ENCODE measurements at places on chromosomes 5 and 9. TPM values are rescaled to one million over a fixed set of nuclear protein-coding genes. Genes with fewer than 3 reads are reported as not detected.

DNA sequence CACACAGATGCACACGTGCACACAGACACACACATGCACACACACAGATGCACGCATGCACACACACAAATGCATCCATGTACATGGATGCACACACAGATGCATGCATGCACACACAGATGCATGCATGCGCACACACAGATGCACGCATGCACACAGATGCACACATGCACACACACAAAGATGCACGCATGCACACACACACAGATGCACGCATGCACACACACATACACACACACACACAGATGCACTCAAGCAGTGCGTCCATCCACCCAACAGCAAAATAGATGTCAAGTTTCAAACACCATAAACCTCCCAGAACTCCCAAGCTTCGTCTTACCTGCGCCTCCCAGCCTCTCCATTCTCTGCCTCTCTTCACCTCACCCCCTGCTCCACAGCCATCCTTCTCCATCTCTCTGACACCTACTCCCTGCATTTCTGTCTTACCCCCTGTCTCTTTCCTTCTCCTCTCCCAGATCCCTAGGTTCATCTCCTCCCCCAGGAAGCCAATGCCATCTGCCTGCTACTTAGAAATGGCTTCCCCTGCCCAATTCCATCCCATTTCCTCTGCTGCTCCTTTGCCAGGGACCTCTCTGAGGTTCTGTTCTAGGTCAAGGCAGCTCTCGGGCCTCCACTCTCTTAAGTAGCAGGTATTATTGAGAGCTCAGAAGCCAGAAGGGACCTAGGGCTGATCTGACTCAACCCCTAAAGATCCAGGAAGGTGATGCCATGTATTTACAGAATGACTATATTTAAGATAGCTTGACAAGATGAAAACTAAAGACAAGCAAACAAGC lies 297.2 kb downstream of the MED10 start:
- no peak for DNase-seq

SMIM15 gene
- total RNA-seq: 61.7 TPM

C9orf50 gene
- total RNA-seq: not detected

- DNase-seq: peak; percentile 28
Measured at GRCh38 chr5:75042522-75042921, 9.8 kb downstream of the GCNT4 start.

- DNase-seq: peak; percentile 31
Measured at GRCh38 chr5:126801174-126801991, 24.4 kb downstream of the LMNB1 start.

- DNase-seq: no peak
Measured at GRCh38 chr9:68731857-68732256, 26.8 kb downstream of the PIP5K1B start.

GRCh38 chr9:136342181-136343120 lies 15.1 kb downstream of the GPSM1 start:
- DNase-seq: no peak

- peak; percentile 80 for DNase-seq
Measured at GRCh38 chr9:105132606-105133005, 111.8 kb upstream of the SLC44A1 start.

TAF11L5 gene
- total RNA-seq: not detected

ECSCR gene
- total RNA-seq: 0.36 TPM

ZNF484 gene
- 3.9 TPM for total RNA-seq

GRCh38 chr9:6793203-6793602 lies 35.4 kb downstream of the KDM4C start:
- no peak for DNase-seq

GLDC gene
- total RNA-seq: 8.1 TPM

DNA sequence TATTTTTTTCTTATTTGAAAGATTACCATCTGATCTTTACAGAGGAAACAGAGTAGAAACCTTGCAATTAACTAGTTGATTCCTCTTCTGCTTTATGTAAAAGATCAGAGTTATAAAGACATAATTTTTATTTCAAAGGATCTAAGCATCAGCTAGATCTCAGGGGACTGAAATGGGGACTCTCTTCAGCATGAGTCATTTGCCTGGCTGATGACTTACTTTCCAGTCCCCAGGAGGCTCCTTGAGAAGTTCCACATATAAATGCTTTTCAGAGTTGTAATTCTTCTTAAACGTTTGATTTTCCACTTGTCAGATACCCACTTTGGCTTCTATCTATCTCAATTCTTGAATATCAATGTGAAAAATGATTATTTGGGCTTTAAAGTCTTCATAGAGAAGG lies 389.4 kb downstream of the RAB3C start:
- no peak for DNase-seq

SEC24A gene
- 5.6 TPM for total RNA-seq

- peak; percentile 89 for DNase-seq
Measured at GRCh38 chr5:36743891-36744772, 132.4 kb upstream of the NIPBL start.

DNA sequence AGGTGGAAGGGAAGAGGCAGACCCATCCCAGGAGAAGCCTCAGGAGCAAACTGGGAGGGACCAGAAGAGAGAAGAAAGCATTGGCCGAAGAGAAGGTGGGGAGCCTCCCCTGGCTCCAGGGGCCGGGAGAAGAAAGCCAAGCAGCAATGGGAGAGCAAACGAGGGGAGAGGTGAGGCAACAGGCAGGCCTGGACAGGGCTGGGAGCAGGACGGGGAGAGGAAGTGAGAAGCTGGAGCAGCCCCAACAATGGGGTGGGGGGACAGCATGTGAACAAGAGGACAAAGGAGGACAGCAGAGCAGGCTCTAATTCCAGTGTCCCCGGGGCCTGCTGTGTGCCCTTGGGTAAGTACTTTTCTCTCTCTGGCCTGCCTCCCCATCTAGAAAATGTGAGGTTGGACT lies 115.3 kb downstream of the PSD2 start:
- DNase-seq: no peak

- DNase-seq: no peak
Measured at GRCh38 chr5:174176511-174176910, 131.0 kb downstream of the NSG2 start.

GRCh38 chr9:135801070-135801469 lies 99.1 kb downstream of the KCNT1 start:
- DNase-seq: no peak

- peak; percentile 33 for DNase-seq
Measured at GRCh38 chr5:78005021-78005785, 229.1 kb upstream of the TBCA start.

DNA sequence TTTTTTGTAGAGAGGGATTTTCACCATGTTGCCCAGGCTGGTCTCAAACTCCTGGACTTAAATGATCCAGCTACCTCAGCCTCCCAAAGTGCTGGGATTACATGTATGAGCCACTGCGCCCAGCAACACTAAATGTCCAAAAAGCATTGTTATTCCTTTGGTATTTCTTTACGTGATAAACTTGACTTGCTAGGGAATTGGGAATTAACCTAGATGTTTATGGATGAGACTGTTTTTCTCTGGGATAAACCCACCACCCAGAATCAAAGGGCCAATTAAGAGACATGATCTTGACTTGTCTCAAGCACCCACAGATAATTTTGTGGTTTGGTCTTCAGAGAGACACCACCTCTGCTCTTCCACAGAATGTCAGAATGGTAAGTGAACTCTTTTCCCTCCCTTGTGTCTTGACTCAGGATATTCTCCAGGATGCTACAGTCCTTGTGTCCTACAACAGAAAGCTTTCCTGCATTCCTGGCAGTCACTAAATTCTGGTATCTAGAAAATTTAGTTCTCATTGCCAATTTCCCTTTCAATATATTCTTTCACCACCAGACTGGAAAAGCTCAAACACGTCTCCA lies 55.7 kb downstream of the ALDH1A1 start:
- DNase-seq: no peak

GRCh38 chr5:27083449-27084415 lies 45.3 kb upstream of the CDH9 start:
- DNase-seq: no peak

GRCh38 chr5:96940586-96940985 lies 4.7 kb downstream of the LNPEP start:
- DNase-seq: no peak

MARCHF11 gene
- not detected for total RNA-seq

DNA sequence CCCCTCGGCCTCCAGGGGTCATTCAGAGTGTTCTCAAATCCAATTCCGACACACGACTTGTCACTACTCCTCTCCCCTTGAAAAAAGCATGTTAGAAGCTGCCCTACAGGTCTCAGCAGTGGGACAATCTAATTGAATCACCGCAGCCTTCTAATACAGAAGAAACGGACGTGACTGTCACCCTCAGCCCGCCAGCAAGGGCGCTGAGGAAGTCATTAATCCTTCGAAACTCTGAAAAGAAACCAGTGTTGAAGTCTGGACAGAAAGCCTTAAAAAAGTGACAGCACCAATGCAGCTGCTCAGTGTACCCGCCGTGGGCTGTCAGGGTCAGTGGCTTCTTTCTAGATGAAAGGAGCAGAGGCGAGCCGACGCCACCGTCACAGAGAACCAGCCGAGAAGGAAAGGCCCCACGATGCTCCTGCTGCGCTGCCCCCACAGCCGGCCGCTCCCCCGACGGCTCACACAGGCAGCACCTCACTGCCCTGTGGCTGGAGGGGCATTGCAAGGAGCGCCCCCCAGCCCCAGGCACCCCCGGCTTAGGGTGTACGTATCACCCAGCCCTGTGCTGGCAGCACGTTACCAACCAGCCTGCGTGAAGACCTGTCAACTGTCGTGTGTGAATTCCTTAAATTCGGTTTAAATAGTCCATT lies 5.7 kb downstream of the BRD3OS start:
- DNase-seq: no peak

DNA sequence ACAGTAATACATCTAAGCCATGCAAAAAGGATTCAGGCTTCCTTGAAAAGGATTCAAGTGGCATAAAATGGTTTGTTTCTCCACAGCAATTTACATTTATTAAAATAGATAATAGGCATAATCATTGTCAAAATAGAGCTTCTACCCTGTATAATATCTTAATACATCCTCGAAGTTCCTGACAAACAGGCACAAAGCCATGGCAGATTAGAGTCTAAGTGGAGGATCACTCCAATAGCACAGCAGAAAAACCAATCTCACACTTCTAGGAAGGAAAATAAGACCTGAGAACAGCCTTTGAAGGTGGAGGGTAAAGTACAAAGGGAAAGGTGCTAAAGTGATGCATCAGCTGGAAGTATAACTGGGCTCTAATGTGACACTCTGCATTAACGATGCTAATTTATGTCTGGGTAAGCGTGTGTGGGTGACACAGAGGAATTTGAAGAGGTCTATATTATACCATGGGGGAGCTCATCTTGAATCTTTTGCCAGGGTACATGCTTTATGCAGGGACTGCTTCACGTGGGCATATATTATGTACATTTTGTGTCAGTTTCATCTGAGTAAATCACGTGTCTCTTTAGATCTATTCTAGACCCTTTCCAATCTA lies 28.8 kb downstream of the PPP2R2B start:
- no peak for DNase-seq

DNA sequence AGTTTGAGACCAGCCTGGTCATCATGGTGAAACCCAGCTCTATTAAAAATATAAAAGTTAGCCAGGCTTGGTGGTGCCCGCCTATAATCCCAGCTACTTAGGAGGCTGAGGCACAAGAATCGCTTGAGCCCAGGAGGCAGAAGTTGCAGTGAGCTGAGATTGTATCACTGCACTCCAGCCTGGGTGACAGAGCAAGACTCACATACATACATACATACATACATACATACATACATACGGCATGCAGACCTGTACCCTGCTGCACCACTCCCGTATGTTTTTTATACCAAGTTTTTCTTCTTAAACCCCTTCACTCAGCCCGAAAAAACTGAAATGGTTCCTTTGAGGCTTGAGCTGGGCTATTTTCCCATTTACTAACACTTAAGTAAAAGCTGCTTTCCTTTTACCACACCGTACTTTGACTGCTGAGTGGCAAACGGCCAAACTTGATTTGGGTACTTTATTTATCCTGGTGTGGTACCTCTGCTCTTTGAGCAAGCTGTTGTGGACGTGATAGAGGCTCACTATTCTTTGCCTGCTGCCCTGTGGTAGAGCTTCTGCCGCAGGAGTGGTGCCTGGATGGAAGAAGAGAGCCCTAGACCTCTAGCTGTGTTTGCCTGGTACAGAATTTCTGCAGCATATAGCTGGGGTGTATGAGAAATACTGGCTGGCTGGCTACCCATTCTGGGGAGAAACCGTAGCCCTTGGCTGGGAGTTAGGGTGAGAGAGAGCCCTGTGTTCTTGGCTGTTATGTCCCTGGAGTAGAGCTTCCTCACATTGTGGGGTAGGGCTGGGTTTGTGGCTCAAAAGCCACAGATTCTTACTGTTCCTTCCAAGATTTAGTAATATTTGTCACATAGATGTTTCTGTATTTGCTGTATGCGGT lies 19.4 kb downstream of the IPO11 start:
- no peak for DNase-seq

GRCh38 chr5:5560016-5560415 lies 137.5 kb downstream of the ICE1 start:
- no peak for DNase-seq

LCN1 gene
- not detected for total RNA-seq

FIBCD1 gene
- total RNA-seq: 8.9 TPM

ACTBL2 gene
- 0.12 TPM for total RNA-seq

GRCh38 chr9:69155341-69156030 lies 18.6 kb upstream of the TJP2 start:
- peak; percentile 78 for DNase-seq

GRCh38 chr9:86843206-86843605 lies 104.1 kb downstream of the GAS1 start:
- no peak for DNase-seq

CDO1 gene
- not detected for total RNA-seq

SPINK4 gene
- total RNA-seq: not detected

DNA sequence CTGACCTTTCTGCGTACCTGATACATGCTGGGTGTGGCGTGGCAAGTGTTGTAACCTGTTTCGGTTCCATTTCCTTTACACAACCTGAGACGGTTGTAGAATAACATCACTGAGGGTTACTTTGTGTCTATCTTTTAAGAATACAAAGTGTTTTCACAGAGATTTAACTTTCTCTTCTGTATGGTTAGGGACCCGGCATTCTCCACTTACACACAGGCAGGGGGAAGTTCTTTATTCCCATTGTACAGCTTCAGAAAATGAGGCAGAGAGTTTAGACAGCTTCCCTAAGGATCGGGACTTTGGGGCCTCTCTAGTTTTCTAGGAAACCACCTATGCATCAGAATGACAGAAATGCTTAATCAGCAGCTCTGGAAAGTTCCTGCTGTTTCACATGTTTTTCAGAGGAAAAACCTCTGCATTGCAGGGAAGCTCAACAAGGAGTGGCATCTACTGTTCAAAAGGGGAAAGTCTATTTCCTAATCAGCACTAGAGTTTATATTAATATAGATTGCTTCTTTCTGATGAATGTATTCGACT lies 41.3 kb downstream of the CAST start:
- no peak for DNase-seq

NR3C1 gene
- 13.0 TPM for total RNA-seq

HARS2 gene
- 23.3 TPM for total RNA-seq

PIP5KL1 gene
- 5.1 TPM for total RNA-seq

- peak; percentile 11 for DNase-seq
Measured at GRCh38 chr5:175195698-175196656, 248.0 kb downstream of the DRD1 start.

GRCh38 chr9:132946631-132947295 lies 2.3 kb upstream of the TSC1 start:
- no peak for DNase-seq

PCDHB5 gene
- 0.12 TPM for total RNA-seq
